ENCODE measurements at places on chromosomes 2 and 18.

DNA sequence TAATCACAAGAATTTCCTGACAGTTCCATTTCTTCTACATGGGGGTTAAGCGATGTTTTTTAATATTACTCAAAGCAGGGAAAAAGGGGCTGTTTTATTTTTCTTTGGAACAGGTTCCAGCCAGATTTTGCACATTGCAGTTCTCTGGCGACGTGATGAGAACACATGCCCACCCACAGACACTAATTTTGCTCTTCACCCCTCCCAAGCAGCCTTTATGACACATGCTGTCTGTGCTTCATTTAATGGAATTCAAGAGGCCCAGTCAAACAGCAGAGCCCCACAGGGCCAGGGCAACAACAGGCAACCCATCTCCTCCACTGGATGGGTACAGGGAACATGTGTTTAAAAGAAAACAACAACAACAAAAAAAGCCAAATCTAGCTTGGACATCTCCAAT lies 70.8 kb downstream of the SPRED2 start:
- no peak for DNase-seq

- no peak for DNase-seq
Measured at GRCh38 chr18:26794230-26795101, 71.0 kb downstream of the AQP4 start.

GRCh38 chr2:101450965-101451364 lies 23.9 kb downstream of the RFX8 start:
- no peak for DNase-seq

GRCh38 chr18:9091066-9091476 lies 11.4 kb upstream of the NDUFV2 start:
- DNase-seq: no peak

- DNase-seq: no peak
Measured at GRCh38 chr2:170332676-170333402, 154.9 kb downstream of the MYO3B start.

GRCh38 chr2:198127627-198128026 lies 323.2 kb downstream of the PLCL1 start:
- no peak for DNase-seq

DNA sequence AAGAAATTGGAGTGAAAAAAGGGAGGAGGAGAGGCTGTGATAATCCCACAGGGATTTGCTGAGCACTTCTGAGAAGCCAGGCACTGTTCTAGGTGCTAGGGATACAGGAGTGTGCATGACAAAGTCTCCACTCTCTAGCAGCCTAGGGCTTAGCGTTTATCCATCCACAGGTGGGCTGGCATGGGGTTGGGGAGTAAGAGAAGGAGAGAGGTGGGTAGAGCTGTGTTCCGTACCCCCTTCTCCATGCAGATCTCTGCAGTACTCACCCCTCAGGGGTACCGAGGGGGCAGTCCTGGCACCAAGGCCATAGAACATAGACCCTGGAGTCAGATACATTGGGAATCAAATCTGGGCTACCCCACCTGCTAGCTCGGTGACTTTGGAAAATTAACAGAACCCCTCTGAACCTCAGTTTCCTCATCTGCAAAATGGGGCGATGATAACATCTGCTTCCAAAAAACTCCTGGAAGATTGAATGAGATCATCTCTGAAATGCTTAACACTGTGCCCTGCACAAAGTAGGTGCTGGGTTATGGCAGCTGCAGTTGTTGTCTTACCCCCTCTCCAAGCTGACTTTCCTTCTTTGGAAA lies 18.6 kb downstream of the FOSL2 start:
- no peak for DNase-seq

DNA sequence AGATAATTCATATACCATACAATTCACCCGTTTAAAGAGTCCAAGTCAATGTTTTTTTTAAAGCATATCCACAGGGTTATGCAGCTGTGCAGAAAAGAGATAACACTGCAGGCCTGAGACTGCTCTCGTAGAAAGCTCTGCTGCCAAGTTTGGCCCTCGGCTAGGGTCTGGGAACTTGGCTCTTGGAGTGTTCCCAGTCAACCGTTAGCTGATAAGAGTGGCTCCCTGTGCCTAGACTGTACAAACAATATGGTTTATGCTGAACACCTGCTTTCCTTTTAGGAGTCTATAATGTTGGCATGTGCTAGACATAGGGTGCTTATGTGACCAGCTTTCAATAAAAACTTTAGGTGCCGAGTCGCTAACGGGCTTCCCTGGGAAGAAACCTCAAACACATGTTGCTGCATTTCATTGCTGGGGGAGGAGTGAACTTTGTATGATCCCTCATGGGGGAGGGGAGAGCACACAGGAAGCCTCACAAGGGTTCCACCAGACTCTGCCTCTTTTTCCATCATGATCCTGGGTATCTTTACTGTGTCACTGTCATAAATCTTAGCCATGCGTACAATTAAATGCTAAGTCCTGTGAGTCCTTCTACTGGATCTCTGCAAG lies 34.7 kb downstream of the RFX8 start:
- DNase-seq: no peak

GRCh38 chr2:217208867-217209266 lies 349.0 kb upstream of the TNP1 start:
- DNase-seq: no peak

GRCh38 chr2:242085941-242086621 lies 216.6 kb downstream of the RTP5 start:
- no peak for DNase-seq

- DNase-seq: no peak
Measured at GRCh38 chr2:119487434-119488244, 36.6 kb downstream of the SCTR start.

- DNase-seq: no peak
Measured at GRCh38 chr2:191862156-191862775, 15.4 kb upstream of the CAVIN2 start.

- DNase-seq: no peak
Measured at GRCh38 chr2:207239754-207240494, 74.2 kb upstream of the KLF7 start.

DNA sequence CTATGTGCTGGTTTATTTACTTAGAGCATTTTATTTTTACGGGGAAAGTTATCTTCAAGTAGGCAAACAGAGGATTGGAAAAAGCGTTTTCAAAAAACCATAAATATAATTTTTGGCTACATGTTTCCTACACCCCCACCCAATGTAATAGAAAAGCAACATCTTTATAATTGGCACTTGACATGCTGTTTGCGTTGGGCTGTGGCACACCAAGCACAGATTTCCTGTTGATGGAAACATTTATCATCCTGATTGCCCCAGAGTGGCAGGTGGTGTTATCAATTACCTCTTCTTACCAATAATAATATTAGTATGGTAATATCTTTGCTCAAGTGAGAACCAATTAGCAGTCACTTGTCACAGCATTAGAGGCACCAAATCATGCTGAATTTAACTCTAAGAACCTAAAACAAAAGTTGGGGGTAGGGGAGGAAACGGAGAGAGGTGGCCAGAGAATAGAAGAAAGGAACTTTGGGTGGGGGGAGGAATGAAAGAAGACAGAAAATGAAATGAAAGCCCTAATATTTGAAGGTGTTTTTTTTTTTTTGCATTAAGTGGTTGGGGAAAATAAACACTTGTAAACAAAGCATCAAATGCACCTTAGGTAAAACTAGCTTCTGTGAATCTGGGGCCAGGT lies 3.8 kb upstream of the SALL3 start:
- DNase-seq: no peak

- no peak for DNase-seq
Measured at GRCh38 chr2:152562198-152562884, 154.9 kb downstream of the PRPF40A start.

DNA sequence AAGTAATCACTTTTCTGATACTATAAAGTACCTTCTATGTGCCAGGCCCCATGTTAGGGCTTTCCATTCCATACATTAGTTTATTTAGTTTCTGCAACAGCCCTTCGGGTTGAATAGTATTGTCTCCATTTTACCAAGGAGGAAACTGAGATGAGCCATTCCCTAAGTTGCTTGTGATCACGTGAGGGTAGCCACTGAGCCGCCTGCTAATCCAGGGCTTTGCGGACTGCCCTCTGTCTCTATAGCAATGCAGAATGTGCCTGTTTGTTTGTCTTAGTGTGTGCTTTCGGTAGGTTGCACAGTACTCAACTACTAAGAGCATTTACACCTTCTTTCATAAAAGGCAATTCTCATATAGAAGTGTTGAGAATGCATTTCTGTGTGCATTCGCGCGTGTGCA lies 5.0 kb downstream of the EMILIN2 start:
- no peak for DNase-seq

DNA sequence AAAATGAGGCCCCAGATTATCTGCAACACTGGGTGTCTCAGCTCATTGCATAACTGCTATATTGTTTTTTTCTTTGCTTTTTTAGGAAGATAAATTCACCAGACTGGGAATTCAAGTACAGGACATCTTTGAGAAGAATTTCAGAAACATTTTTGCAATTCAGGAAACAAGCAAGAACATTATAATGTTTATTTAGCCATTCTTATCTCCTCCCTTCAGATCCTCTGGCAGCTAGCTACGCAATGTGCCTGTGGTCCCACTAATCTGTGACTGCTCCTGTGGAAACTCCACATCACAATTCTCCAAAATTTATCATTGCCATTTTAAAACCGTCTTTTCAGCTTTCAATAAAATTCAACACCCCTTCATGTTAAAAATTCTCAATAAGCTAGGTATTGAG lies 126.8 kb downstream of the SP100 start:
- DNase-seq: no peak

GRCh38 chr2:195613922-195614321 lies 43.1 kb upstream of the SLC39A10 start:
- DNase-seq: no peak

DNA sequence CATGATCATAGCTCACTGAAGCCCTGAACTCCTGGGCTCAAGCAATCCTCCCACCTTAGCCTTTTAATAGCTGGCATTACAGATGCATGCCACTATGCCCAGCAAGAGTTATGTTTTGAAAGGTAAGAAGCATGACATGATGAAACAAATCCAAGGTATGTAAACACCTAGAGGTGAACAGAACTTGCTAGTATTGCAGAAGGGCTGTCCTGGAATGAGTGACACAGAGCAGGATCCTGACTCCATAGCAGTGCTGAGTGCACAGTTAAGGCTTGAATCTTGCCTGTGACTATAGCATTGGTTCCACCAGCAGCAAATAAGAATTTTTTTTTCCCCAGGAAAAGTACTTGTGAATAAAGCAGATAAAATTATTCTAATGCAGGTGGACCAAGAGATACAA lies 309.5 kb downstream of the PIK3C3 start:
- DNase-seq: no peak

GRCh38 chr2:101307950-101308431 lies 510 bp downstream of the RNF149 start:
- DNase-seq: no peak

GRCh38 chr2:128988967-128989366 lies 670.3 kb upstream of the HS6ST1 start:
- DNase-seq: no peak

DNA sequence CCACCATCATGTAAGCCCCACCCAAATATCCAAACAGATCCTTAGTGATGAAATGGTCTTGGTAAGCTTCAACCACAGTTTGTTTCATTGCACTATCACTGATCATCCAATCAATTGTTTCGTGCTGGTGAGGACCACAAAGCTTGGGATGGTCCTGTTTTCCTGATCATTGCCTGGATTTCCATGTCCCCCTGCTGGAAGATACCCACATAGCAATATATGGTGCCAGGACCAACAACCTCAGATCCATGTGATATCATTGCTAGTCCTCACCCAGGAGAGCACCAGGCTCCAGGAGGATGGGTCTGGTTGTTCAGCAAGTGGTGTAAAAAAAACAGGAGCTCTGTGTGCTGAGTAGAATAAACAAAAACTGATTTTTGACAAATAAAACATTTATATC lies 206.5 kb upstream of the SH3BP4 start:
- DNase-seq: no peak

- DNase-seq: no peak
Measured at GRCh38 chr2:81942876-81943275, 1638.3 kb upstream of the LRRTM1 start.

DNA sequence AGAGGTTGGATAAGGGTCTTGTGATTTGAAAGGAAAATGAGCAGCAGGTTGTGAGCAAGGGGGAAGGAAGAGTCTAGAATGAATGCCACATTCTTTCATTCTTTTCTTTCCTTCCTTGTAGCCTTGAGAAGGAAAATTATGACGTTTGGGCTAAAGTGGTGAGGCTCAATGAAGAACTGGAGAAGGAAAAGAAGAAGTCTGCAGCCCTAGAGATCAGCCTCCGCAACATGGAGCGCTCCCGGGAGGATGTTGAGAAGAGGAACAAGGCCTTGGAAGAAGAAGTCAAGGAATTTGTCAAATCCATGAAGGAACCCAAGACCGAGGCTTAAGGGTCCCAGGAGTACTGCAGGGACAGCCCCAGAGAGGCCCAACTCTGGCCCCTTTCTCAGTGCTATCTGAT lies 45.3 kb downstream of the BMP10 start:
- no peak for DNase-seq
